ENCODE measurements at places on chromosomes 7 and 10.

DNA sequence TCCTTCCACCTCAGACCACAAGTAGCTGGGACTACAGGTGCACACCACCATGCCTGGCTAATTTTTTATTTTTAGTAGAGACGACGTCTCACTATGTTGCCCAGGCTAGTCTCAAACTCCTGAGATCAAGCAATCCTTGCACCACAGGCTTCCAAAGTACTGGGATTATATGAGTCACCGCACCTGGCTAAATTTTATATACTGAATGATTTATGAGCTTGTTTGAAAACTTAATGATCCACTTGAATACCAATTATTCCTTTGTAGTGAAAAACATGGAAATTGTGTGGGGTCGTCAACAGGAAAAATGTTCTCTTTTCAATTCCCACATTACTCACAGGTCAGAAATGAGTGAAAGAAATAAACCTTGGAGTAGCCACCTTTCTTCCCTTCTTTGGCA is 31.3 kb downstream of the RAPGEF5 start:
- DNase-seq: no peak

GRCh38 chr10:48364659-48365405 is 58.4 kb downstream of the MAPK8 start:
- DNase-seq: no peak

DNA sequence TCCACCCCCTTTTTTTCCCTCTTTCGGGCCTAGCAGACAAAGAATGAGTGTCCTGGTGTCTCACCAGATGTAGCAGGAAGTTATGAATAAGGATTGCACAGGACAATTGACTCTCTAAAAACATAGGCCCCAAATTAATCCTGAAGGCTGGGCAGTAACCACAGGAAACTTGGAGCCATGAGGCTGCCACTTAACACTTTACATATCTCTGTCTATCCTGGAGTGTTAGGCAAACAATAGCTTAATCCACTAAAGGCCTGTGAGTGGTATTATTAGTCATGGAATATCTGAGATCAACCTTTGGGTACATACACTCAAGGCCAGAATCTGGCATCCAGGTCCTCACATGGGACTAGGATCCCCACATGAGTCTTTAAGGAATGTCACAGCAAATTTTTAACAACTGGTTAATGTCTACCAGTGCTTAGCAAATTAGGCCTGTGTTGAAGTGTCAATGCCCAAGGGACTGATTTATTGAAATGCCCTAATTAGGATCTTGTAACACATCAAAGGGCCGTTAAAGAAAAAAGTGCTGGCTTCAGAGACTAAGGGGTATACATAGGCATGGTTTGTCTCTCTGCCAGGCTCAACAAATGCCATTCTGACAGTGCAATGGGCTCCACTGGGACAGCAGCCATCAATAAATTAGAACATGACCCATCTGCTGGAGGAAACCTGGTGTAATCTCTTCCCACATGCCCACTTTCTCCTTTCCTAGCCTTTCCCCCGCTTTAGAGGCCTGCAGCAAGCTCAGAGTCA is 196.7 kb upstream of the TBX20 start:
- no peak for DNase-seq

DNA sequence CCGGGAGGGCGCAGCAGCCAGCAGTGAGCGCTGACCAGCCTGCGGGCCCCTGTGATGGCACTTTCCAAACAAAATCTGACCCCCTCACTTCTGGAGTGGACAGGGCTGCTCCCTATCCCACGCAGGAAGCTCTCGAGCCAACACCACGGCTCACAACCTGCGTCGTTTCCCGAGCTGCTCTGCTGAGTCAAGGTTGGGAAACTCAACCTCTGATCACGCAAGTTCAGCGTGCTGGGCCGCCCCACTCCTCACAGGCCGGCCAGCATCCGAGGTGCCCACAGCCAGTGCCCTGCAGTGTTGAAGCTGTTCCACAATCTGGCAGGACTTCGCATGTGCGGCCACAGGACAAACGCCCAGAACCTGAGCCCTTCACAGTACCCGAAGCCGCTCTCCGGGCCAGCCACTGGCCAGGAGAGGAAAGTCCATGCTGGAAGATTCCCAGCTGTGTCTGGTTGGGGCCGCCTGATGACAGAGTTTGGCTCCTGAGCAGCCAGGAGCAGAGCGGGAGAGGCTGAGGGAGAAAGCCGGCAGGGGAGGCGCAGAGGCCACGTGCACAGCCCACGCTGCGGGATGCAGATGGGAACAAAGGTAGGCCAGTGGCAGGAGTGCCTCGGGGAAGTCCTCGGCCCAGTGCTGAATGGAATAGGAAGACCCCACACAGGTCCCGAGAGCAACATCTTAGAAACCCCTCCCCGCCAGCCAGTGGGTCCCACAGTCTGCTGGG is 263.3 kb upstream of the TCERG1L start:
- DNase-seq: no peak

DNA sequence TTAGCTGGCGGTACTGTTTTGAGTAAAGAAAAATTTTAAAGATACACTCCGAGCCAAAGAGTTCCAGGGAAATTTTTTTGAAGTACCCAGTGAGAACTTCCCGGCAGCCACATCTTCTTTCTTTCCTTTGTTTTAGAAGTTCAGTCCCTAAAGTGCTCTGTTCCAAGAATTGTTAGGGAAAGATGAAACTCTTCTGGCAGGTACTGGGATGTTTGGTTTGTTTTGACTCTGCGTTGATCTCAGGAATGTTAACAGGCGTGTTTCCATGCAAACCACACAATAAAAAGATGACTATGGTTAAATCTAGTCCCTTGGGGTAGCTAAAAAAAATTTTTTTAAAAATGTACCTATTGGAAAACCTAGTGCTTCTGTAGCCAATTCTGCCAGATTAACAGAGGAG is 224.7 kb upstream of the PHYHIPL start:
- no peak for DNase-seq

- DNase-seq: no peak
Observed at GRCh38 chr10:32985775-32986350, 27.8 kb upstream of the ITGB1 start.

DNA sequence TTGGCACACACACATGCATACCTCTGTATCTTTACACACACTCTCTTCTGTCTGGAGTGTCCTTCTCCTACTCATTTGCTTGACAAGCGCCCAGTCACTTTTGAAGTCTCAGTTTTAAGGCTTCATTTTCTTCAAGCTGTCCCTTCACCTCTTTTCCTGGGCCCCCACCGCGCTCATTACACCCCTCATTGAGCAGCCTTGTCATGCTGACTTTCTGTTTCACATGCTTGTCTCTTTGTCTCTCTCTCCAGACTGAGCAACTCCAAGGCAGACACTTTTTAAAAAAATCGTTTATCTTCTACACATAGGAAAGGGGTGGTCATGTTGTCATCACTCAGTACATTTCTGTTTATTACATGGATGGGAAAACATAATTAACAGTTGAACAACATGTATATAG is 225.2 kb upstream of the FZD1 start:
- DNase-seq: no peak

DNA sequence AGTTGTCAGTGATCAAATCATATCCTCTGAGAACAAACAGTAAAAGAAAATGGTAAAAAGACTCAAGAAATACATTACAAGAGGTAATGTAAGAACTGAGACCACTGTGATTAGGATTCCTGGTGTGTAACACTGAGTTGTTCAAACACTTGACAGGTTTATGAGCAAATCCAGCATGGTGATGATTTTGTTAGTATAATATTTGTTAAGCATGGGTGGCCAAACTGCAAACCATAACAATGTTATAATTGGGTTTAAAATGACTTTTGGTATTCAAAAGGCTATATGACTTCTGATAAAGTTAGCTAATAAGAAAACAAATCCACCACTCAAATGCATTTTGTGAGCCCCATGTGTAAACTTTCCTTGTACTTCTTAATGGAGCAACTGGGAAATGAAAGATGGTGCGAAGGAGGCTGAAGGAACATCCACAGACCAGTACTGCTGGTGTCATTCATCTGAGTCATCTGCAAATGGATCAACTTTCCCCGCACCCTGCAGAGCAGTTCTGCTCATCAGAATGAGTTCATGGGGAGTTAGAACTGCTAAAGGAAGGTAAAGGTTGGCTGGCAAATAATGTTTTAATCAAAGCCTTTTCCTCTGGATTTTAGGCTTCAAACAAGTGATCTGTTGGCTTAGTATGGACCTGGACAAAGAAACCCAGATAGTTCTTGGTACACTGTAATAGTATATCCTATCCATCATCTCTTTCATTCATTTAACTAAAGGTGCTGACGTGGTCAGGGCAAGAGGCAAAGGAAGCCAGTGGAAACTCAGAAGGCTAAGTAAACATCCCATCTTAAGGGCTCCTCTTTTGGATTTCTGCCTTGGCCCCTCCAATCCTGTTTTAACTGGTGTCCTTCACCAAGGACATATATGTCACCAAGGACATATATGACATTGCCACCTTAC is 45.0 kb downstream of the AFAP1L2 start:
- no peak for DNase-seq

DNA sequence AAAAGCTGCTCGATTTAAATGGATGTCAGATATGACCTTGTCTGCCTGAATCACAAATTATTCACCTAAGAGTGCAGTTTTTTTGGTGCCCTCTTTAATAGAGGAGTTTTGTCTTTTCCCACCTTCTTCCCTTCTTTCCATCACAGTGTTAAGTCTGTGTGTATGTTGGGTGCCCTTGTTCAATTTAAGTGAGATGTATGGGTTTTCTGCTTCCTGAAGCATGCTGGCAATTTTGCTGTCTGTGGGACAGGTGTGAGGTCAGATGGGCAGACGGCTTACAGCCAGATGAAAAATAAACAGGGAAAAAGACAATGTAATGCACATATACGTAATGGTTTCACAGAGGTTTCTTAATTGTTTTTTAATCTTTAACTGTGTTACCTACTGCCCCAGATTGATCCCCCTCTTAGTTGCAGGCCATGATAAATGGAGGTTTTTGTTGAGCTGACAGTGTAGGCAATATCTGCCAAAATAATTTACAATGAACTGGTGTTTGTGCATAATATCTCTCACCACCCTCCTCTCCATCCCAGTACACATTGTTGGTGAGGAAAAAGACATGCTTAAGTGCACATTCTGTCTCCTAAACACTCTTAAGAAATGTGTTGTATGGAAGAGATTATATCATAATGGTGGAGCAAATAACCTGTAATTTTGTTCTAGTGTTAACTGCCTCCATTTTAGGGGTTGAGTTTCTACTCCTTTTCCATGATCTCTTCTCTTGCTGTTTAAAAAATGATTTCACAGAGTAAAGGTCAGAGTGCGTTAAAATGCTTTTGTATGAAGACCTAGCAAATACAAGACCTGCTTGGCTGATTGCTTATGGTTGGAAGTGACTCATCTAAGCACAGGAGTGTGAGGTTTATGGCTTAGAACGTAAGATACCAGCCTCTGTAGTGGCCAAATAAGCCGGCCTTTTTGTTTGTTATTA is 123.9 kb downstream of the LRRC4 start:
- DNase-seq: no peak

- no peak for DNase-seq
Observed at GRCh38 chr7:115869190-115869589, 161.4 kb downstream of the TFEC start.
